Fibroblast of mammary gland (primary cell): ENCODE measurements at places on chromosomes 7 and 10.

- DNase-seq, result no peak
Observed at GRCh38 chr7:50657912-50658311, 92.7 kb upstream of the DDC start.

GRCh38 chr10:117537436-117537903 lies 5.1 kb upstream of the EMX2 start:
- no peak for DNase-seq

DNA sequence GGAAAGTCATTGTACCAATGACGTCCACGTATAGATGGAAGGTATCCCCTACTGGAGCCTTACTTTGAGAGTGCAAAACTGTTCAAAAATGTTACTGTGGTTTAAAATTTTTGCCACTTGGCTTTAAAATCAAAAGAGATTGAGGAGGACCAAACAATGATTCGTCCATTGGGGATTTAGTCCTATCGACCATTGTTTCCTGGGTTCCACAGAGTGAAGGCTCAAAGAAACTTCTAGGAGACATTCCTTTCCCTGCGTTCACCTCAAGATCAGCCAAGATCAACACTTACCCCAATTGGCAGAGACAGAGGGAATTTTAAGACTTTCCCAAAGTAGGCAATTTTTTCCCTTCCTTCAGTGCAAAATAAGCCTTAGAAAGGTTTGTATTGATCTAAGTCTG lies 152.3 kb downstream of the NEBL start:
- DNase-seq, result peak; percentile 33

GRCh38 chr10:129258283-129258923 lies 208.6 kb upstream of the MGMT start:
- no peak for DNase-seq

GRCh38 chr10:43350156-43350555 lies 21.3 kb upstream of the FXYD4 start:
- DNase-seq, result no peak

DNA sequence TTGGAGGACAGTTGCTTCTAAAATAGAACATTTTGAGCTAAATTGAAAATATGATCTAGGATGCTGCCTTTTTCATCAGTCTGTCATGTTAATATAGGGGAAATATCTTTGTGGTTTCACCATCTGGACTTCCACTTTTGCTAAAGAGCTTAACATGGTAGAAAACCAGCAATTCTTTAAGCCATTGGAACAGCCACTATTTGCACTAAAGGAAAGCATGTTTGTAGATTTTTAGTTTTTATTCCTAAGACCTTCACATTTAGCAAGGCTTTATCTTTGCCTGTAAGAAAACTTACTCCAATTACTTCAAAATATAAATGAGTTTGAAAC lies 291.0 kb downstream of the RNLS start:
- no peak for DNase-seq

DNA sequence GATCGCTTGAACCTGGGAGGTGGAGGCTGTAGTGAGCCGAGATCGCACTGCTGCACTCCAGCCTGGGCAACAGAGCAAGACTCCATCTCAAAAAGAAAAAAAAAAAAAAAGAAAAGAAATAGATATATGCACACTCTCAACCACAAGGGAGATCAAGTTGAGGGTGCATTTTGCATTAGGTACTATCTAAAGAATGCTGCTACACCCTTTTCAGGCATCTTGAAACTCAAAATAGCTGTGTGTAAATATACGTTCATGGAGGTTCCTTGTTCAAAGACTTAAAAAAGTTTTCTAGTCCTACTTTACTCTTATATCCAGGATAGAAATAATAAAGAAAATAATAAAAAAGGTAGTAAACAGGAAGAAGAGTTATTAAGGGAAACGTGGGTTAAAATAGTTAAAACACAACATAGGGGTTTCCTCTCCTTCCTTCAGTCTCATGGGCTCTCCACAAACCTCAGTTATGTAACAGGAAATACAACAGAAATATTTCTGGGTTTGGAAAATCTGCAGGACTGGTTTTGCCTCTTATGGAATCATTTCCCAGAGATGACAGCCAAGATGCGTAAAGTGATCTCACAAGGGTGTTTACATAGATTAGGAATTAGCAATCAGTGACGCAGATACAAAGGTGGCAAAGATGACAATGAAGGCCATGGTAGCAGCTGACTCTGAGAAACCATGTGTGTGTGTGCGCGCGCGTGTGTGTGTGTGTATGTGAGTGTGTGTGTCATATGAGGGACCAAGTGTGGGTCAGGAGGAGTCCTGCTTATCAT lies 15.1 kb downstream of the STEAP4 start:
- peak; percentile 58 for DNase-seq

- DNase-seq, result no peak
Observed at GRCh38 chr10:114499630-114500190, 95.4 kb upstream of the AFAP1L2 start.
